ENCODE measurements at places on chromosomes 7 and 10.

DNA sequence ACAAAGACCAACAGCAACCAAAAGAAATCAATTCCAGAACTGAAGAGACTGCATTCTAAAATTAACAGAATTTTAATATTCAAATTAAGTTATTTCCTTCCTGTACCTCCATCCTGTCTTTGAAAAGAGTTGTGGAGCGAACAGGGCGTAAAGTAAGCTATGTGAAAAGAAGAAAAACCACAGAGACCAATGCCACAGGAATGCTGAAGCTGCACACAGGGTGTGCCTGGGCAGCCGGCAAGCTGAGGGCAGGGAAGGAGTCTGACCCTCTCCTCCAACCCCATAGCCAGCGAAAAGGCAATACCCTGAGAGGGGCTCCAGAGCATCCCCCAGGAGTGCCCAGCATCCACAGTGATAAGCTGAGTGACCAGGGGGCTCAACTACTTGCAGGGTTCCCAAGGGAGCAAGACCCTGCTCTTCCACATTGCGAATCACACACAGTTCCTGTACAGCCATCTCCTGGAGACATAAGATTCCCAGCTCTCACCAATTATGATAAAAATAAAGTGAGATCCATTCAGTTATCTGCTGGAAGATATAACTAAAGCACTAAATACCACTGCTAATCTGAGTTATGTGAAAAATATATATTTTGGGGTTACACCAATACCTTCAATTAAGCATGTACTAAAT, 93.8 kb downstream of the PARD3 start:
- no peak for DNase-seq

DNA sequence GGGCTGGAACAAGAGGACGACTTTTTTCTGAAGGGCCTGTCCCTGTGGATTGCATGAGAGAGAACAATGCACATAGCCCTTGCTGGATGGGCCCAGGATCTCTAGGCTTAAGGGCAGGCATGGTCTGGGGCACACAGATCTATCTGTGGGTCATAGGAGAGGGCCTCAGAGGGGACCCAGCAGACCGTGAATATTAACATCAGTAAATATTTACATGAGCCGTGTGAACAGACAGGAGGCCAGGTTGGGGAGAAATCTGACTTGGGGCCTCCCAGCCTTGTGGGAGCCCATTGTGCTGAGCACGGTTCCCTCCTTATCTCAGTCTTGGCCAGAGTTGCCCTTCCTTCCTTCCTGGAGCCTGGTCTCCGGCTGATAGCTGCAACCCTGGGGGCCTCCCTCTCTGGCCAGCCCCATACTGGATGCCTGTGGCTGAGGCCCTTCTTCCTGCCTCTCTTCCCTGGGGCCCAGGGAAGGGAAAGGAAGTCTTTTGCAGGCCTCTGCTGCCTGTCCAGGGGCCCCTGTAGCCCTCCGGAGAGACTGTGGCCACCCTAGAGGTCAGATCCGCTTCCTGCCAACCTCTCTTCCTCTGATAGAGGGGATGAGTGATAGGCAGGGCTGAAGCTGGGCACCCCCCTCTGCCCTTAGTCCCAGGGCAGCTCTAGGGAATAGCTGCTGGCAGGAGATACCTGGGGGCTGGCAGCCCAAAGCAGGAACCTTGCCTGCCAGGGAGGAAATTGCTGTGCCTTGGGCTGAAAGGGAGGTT, 44.5 kb upstream of the TRIM8 start:
- no peak for DNase-seq

DNA sequence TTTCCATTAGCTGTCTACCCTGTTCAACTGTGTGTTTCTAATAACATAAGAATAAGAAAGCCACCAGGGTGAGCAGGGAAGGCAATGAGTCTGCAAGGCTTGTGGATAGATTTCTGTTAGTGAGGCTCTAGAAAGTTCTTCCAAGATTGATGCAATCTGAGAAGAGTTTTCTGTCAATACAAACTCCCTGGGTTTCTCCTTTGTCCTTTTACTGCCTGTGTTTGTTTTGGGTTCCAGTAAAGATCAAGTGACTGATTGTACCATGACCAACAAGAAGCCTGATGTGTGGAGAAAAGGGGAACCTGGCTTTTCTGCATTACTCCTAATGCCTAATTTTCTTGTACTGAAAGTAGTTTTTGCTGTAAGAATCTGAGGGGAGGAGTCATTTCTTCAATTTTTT, 139.9 kb downstream of the CFTR start:
- no peak for DNase-seq

DNA sequence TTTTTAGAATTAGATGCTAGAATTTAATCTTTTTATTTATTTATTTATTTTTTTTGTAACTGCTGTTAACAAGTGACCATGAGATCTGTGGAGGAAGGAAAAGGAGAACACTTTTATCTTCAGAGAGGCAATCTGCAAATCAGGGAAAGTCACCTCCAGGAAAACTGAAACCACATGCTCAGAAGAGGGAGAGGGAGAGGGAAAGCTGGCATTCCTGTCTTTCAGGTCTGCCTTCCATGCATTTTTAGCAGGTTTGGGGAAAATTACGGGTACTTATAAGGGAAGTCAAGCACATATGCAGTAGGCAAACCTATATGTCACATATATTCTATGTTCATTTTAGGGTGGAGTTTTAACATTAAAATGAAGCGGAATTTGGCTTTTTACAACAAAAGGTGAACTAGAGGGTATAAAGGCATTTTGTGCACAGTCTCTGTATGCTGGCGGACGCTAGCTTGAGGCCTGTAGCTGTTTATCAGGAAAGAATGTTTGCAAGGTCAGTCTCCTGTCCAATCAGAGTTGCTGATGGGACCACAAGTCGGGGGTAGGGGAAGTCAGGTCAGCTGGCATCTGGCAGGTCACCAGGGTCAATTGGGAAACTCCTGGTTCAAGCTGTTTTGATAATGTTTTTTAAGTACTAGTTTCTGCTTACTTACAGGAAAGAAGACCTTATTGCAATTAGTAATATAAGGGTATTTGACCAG, 333.5 kb downstream of the GPR158 start:
- no peak for DNase-seq

DNA sequence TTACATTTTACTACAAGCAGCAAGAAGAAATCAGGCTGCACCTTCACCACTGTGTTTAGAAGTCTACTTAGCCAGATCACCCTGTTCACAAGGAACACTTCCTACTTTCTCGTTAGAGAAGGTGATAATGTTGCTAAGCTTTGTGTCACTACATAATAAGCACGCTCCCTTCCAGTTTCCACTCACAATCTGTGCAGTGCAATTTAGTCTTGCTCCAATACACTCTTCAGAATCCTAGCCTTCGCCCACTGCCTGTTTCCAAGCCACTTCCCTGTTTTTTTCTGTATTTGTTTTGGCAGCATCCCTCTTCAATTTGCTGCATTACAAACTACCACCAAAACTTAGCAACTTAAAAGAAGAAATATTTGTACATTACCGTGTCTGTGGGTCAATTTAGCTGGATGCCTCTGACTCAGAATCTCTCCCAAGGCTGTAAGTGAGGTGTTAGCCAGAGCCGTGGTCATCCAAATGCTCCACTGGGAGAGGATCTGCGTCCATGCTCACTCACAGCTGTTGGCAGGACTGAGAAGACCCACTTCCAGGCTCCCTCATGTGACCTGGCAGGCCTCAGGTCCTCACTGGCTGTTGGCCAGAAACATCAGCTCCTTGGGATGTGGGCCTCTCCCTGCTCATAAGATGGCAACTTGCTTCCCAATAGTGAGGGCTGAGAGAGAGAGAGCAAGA, 110.4 kb downstream of the PON1 start:
- DNase-seq = no peak

DNA sequence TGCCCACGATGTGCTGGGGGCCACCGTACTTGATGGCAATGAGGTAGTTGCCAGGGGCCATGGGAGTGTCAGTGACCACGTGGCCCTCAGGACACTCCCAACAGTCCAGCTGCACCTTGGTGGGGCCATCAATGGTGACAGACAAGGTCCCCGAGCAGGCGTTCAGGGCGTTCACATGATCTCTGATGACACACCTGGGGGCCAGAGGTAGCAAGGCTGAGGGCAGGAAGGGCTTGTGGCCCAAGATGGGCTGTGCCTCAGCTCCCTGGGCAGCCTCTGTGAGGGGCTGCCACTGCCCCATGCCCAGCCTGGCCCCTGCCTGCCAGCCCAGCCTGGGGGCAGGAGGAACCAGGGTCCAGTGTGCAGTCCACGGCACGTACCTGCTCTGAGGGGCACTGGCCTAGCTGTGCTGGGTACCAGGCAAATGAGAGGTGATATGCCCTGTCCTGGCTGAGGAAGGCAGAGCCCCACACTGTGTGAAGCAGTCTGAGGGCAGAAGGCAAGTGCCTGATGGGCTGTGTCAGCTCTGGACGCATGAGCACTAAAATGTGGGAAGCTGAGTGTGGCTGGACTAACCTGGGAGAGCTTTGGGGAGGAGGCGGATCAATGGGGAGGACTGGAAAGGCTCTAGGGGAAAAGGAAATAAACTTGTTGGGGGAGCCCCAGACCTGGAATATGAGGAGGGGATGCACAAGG, 3.5 kb upstream of the KCP start:
- DNase-seq = no peak

DNA sequence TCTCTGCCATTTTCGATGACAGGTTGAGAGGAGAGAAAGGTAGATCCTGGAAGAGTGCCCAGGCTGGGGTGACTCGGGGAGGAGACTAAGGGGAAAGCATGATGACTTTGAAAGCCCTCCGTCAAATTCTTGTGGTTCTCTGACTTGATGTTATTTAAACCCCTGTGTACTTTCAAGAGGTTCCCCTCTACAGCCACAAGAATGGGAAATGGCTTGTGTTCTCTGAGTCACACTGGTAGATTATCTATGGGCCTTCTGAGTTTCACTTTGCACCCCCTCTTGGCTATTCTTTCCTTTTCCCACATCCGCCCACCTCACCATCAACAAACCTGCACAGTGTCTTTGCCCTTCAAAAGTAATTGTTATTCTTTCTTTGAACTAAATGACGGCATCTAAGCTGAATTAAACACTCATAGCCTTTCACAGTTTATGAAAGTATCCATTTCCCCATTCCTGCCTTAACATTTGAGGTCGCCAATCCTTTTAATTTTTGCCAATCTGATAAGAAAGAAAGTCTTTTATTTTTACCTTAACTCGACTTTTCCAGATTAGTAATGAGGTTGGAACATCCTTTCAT, 24.1 kb downstream of the PRF1 start:
- no peak for DNase-seq

DNA sequence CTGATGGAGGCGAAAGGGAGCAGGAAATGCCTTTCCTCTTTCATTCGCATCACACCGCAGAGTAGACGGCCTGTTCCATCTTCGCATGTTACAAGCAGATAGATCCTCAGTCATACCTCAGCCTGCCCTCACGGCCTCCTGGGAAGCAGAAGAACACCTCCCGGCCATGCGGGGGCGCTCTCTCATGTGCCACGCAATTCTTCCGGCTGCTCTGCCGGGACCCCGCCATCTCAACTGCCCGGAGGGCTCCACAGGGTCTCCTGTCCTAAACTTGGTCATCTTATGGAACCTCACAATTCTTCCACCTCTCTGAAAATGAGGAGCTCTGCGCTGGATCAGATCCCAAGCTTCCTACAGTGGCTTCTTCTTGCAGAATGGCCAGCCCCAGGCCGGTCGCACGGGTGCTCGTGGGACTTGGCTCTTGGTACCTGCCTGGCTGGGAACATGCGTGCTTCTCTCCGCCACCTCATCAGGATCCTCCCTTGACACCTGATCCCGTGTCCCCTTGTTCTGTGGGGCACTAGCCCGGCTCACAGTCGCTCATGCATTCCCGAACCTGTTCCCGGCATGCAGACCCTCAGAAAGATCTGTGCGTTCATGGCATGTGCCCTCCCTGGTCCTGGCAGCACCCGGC, 262.8 kb upstream of the SHH start:
- no peak for DNase-seq

DNA sequence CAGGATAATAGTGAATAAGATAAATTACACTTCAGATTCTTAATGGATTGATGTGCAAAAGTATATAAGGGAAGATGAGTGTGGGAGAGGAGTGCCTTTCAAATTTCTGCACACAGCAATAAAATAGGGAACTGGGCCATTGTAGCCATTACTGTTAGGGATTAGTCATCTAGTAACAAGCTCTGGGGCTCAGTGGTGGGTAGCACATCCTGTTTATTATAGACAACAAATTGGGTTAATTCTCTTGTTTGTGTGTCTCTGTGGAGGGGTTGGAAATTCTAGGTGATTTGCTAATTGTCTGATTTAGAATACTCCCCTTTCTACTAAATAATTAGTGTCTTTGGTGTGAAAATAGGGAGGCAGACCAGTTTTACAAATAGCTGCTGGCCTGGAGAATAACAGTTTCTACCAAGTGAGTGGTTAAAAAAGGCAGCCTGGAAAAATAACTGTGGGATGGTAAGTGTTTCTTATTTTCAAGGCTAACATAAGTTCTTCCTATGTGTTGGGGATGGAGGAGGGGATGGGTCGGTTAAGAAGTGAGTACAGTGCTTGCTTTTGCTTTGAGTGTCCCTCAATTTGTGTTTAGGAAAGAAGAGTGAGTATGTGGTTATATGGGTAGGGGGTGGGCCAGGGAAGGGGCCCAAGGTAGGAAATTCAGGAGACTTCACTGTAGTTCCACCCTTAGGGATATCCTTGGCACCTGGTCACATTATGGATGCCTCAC, 43.3 kb upstream of the TMEM248 start:
- DNase-seq = no peak

Data from GM12892 (cell line).